Skin of body (tissue), 3 donors: ENCODE measurements at places on chromosomes 13 and 19. TPM values are rescaled to one million over a fixed set of nuclear protein-coding genes. Genes with fewer than 3 reads are reported as not detected.

Gene PRR36
- 0.10 TPM for total RNA-seq

Gene EDDM13
- 0.79 TPM for total RNA-seq

Gene TMEM190
- total RNA-seq: not detected

Gene TPTE2
- total RNA-seq: not detected

Gene TEKTIP1
- total RNA-seq: not detected

- no peak for DNase-seq
Observed at GRCh38 chr19:45162608-45163143, 1.9 kb upstream of the NKPD1 start.

DNA sequence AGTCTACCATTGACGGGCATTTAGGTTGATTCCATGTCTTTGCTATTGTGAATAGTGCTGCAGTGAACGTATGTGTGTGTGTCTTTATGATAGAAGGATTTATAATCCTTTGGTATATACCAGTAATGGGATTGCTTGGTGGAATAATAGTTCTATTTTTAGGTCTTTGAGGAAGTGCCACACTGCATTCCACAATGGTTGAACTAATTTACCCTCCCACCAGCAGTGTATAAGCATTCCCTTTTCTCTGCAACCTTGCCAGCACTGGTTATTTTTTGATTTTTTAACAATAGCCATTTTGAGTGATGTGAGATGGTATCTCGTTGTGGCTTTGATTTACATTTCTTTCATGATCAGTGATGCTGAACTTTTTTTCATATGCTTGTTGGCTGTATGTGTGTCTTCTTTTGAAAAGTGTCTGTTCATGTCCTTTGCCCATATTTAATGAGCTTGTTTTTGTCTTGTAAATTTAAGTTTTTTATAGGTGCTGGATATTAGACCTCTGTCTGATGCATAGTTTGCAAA, 37.5 kb downstream of the RFC3 start:
- no peak for DNase-seq

DNA sequence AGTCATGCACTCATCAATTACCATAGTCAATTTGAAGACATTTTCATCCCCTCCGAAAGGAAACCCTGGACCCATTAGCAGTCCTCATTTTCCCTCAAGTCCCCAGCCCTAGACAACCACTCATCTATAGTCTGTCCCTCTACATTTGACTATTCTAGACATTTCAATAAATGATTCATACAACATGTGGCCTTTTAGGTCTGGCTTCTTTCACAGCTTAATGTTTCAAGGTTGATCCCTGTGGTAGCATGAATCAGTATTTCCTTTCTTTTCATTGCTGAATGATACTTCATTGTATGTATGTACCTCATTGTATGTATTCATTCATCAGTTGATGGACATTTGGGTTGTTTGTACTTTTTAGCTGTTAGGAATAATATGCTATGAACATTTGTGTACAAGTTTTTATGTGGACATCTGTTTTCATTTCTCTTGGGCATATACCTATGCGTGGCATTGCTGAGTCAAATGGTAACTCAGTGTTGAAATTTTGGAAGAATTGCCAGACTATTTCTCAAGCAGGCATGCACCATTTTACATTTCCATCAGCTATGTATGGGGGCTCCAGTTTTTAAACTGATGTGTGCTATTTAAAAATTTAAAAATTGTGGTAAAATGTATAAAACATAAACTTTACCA, 18.4 kb downstream of the SPATA13 start:
- no peak for DNase-seq

DNA sequence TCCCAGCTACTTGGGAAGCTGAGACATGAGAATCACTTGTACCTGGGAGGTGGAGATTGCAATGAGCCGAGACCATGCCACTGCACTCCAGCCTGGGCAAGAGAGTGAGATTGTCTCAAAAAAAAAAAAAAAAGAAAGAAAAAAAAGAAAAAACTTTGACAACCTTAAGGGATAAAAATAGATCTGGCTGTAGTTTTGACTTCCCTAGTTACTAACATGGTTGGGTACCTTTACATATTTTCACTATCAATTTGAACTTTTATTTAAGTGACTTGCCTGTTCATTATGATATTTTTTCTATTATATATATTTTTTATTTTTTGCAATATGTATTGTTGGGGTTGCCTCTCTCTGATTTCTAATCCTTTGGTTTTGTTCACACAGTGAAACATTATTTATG, 8.4 kb upstream of the ZNF235 start:
- no peak for DNase-seq

- no peak for DNase-seq
Observed at GRCh38 chr19:54875506-54875905, 1.5 kb downstream of the FCAR start.

DNA sequence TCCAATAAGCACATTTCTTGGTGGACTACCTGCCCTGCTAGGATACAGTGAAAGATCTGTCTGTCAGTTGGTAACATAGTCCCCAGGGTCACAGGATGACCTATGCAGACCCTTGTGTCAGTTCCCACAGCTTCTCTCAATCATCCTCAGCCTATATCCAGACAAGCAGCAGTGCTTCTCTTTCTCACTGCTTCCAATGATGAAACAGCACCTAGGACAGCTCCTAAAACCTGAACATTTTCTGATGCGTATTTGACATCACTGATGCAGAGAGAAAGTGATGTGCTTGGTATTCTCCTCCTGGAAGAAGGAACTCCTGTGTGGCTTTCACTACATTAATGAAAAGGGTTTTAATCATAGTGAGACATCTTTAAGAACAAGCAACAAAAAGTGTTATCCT, 43.7 kb downstream of the ZNF557 start:
- DNase-seq: no peak

GRCh38 chr13:95833719-95834118, 156.8 kb downstream of the DNAJC3 start:
- no peak for DNase-seq

DNA sequence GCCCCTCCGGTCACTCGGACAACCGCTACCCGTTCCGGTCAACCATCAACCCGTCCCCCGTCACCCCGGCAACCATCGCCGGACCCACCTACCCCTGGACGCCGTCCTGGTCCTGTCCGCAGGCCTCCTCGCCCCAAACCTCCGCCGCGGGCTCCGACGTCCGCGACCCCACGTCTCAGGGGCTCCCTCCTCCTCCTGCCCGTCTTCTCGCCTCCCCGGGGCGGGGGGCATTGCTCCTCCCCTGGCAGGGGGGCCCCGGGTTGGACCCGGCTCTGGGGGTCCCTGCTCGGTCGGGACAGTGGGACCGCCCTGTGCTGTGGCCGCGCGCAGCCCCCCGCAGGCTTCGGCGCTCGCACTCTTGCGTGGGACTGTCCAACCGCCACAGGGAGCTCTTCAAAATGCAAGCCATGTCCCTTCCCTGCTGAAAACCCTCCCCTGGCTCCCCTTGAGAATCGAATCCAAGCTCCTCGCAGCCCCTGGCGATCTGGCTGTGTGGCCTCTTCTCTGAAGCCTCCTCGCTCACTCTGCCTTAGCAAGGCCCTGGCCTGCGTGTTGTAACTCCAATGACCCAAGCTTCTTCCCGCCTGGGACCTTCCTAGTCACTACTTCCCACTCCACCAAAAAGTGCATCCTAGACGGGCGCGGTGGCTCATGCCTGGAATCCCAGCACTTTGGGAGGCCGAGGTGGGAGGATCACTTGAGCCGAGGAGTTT, 8.4 kb downstream of the EPHX3 start:
- DNase-seq: no peak

- no peak for DNase-seq
Observed at GRCh38 chr19:47020132-47020805, 632 bp downstream of the NPAS1 start.

- no peak for DNase-seq
Observed at GRCh38 chr13:50914848-50915247, 5.3 kb downstream of the RNASEH2B start.

- no peak for DNase-seq
Observed at GRCh38 chr13:39062004-39062403, 23.7 kb downstream of the NHLRC3 start.
